Stimulated activated effector memory CD8-positive, alpha-beta T cell treated with anti-CD3 and anti-CD28 coated beads, Interleukin-12 subunit alpha, Interleukin-12 subunit beta, amount 100 ng/mL, for 72 hours (primary cell): ENCODE measurements at places on chromosomes 1 and 21.

GRCh38 chr21:28418726-28419514, 573.8 kb downstream of the LTN1 start:
- no peak for DNase-seq

GRCh38 chr21:29184037-29184436, 53.6 kb downstream of the MAP3K7CL start:
- DNase-seq: no peak

GRCh38 chr1:172656576-172656975, 2.3 kb upstream of the FASLG start:
- no peak for DNase-seq

DNA sequence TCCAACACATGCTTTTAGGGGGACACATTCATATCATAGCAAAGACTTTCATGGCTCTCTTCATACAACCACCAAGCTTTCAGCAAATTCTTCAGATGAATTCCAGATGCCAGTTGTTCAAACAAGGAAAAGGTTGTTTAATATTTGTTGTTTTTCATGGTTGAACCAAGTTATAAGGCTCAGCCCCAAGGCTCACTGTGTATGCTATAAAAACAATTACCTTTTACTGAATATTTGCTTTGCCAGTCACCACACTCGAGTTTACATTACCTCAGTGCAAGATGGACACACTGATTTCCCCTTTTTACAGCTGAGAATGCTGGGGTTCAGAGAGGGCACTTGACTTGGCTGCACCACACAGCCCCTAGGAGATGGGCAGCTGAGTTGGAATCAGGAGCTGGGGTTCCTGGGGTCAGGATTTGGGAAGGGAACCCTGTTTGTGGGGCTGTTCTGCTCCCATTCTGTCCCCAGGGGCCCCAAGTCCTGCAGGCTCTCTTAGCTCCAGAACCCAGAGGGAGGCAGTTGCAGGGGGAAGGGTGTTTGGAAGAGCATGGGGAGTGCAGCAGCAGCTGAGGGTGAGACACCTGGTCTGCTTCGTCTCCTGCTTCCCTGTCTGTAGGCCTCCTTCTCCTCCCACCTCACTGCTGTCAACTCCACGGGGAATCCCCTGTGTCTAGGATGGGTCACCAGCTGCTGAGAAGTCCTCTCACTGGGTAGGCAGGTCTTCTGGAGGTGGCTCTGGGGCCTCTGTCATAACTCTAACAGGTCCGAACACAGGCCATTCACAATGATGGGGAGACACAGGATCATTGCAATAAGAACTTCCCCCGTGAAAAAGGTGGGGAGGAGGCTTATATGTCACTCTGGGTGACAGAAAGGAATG, 12.8 kb upstream of the TMPRSS2 start:
- no peak for DNase-seq

- DNase-seq: no peak
Measured at GRCh38 chr1:82927753-82928152, 1071.2 kb downstream of the TTLL7 start.

DNA sequence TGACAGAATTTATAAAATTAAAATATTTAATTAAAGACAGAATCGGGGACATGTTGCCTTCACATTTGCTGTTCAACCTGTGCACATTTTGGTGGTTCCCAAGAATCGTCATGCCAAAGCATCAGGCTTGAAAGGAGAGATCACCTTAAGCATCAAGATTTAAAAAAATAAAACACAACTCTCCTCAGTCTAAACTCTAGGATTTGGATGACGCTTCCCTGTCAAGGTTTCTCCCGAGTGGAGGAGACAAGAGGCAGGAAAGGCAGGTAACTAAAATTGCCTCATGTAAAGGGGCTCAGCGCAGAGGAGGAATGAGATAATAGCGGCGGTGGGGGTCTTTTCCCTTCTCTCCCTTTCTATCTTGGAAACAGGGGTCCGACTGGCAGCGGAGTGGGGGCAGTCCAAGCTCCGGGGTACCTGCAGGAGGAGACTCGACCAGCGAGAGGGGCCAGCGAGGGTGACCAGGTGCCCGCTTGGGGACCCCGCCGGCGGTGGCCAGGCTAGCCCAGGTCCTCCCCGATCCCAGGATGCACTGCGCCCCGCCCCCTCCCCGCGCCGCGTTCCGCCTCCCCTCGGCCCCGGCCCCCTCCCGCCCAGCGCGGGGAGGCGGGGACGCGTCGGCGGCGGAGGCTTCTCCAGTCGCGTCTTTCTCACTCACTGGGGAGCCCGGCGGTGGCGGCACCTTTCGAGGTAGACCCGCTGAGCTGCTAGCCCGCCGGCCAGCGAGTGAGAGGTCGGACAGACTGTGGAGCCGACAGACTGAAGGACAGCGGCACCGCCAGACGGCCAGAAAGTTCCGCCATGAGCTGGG, at the start of gene FNBP1L:
Gene FNBP1L (plus strand): TSS at position 638 of the 811 bp plus-strand sequence. CDS start 164 bp downstream, at position 802.
- peak; percentile 21 for DNase-seq
